AG09309 (cell line): ENCODE measurements at places on chromosomes 4 and X.

GRCh38 chrX:150846130-150846529, 52.3 kb downstream of the CD99L2 start:
- DNase-seq, result no peak

GRCh38 chrX:108511721-108512120, 72.1 kb downstream of the COL4A5 start:
- no peak for DNase-seq

GRCh38 chrX:24148535-24149350, 786 bp upstream of the ZFX start:
- peak; percentile 79 for DNase-seq

DNA sequence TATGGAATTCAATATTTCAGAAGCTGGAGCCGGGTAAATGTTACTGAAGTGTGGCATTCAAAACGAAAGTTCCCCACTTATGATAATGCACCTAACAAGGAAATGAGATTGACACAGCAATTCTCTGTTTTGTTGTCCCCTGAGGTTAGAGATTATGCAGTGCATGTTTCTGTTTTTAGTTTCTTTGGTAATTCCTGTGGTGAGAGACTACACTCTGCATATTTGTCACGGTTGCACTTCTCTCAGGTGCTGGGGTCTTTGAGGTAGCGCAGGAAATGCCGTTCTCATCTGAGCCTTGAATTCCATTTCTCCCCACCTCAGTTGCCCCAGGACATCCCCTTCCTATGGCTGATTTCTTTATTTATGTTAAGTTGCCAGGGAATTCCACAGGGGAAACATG, 15.3 kb upstream of the BEND4 start:
- DNase-seq, result no peak

- no peak for DNase-seq
These were observed 107.6 kb downstream of the DLG3 start for GRCh38 chrX:70552130-70552704.

- DNase-seq, result no peak
These were observed 25.1 kb upstream of the PRDM8 start for GRCh38 chr4:80172203-80172602.

- DNase-seq, result peak; percentile 53
These were observed 155.8 kb downstream of the SHROOM3 start for GRCh38 chr4:76590798-76591281.

- no peak for DNase-seq
These were observed 650.8 kb upstream of the DIPK2B start for GRCh38 chrX:45851434-45851991.

- DNase-seq, result no peak
These were observed 37.3 kb downstream of the GBA3 start for GRCh38 chr4:22730021-22730420.

DNA sequence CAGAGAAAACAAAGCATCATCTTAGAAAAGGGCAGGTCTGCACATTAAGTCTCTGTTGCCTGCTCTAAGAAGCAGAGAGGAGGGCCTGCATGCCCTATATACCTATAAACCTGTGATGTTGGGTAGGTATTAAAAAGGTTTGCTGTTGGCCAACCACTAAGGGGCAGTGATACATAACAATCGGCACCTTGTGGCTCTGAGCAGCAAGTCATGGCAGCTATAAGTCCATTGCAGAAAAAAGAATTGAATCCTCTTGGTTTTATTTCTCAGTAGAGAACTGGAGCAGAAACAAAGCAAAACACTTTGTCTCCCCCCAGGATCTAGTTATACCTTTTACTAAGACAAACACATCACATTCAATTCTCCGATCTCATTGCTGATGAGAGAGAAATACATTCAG, 1364.4 kb downstream of the STIM2 start:
- DNase-seq, result peak; percentile 14
